RKO (cell line): ENCODE measurements at places on chromosomes 7 and 10.

DNA sequence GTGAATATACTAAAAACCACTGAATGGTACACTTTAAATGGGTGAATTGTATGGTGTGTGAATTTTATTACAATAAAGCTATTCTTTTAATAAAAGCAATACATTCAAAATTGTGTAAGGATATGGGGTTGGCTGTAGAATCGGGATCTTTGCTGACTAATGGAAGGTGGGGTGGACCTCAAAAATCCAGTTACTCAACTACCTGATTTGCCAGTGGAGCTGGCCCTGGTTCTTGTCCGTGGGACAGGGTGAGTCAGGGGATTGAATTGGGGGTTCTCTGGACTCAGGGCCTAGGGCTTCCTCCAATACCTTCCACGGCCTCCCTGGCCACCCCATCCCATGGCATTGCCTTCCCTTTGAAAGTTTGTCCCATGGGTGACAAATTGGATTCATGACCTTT is 13.5 kb upstream of the RABGEF1 start:
- DNase-seq: no peak

DNA sequence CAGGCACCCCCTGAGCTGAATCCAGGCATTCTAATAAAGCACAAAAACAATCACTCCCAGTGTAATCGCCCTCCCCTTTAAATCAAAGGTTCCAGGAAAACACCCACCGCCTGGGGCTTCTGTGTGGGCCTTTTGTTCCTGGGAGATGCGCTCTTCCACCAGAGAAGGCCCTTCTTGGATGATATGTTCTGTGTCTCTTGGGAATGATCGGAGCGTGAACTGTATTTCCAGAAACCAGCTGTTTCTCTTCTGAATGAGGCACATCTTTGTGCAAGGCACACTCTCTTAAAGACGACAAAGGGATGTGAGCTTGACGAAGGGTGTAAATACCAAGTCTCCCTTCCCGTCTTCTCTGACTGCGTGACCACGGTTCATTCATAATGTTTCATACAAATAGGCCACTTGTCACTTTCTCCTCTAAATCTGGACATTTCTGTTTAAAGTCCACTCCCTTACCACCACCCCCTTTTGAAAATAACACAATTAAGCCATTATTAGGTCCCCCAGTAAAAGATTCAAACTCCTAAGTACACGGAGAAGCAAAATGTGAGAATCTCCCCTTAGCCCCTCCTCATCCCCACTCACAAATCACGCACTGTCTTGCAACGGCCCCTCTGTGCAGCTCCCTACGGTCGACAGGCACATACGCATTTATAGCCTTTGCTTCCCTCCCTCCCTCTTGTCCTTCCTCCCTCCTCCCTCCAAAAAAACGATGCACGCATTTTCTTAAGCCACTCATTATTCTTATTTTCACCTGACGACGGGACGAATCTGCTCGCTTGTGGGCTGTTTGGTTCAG is 45.6 kb upstream of the ENO4 start:
- no peak for DNase-seq

- DNase-seq: no peak
Observed at GRCh38 chr10:106973288-106973687, 191.2 kb downstream of the SORCS1 start.

DNA sequence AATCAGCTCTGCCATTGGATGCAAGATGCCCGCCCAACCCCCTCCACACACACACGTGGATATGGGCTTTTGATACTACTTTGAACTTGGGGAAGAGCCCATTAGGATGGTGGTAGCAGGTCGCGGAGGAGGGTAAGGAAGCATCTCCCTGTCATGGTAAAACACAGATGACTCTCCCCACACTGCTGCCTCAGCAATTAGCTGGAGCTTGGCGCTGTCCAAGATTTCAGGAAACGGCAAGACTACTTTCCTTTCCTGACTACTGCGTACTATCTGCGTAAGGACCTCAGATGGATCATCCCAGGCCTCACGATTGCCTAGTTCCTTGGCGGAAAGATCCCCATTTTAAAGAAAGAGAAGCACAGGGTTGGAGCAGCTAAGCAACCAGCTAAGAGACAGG is 134.3 kb downstream of the C10orf90 start:
- DNase-seq: no peak

GRCh38 chr7:14071045-14071444 is 81.6 kb upstream of the ETV1 start:
- no peak for DNase-seq

GRCh38 chr7:157991351-157991750 is 596.3 kb downstream of the PTPRN2 start:
- no peak for DNase-seq

DNA sequence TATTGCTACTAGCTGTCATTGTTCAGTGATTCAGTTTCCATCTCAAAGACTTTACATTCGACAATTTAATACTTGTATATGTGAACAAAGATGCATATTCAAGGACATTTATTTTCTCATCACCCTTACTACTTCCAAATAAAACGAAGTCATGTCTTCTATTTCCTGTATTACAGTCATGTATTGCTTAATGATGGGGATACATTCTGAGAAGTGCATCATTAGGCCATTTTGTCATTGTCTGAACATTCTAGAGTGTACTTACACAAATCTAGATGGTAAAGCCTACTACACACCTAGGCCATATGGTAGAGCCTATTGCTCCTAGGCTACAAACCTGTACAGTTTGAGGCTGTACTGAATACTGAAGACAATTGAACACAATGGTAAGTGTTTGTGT is 6.5 kb downstream of the C10orf95 start:
- DNase-seq: no peak

- no peak for DNase-seq
Observed at GRCh38 chr7:80412842-80413241, 99.0 kb downstream of the GNAT3 start.

GRCh38 chr7:127154958-127155357 is 97.8 kb downstream of the GRM8 start:
- DNase-seq: no peak

- DNase-seq: no peak
Observed at GRCh38 chr7:127346575-127347256, 45.8 kb downstream of the ZNF800 start.

DNA sequence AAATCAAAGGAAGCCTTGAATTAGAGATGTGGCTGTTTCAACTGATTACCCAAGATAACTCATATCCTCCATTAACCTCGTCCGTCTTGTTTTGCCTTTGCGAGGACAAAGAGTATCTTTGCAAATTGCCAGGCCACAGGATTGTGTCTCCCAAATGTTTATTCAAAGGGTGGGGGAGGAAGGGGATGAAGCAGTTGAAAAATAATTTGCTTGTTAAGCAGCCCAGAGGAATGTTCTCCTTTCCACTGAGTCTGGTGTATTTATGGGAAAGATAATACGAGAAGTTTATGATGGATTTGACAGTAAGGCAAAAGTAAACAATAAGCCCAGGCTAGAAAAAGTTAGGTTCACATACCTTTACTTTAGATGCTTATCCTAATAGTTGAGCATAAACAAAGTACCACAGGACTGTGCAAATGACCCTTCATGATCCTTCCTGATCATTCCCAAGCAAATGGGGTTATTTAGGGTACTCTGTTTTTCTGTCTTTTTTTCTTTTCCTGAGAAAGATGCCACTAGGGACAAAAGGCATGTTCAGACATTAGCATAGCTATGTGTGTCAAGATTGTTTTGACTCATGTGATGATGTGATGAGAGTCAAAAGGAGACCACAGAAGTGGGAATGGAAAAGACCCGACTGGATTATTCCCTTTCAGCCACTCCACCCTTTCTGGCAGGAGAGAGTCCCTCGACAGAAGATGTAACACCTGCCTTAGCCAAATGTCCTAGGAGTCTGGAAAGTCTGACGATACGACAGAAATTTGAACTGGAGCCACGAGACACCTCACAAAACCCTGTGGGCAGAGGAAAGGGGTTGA is 243.0 kb upstream of the GLI3 start:
- no peak for DNase-seq

DNA sequence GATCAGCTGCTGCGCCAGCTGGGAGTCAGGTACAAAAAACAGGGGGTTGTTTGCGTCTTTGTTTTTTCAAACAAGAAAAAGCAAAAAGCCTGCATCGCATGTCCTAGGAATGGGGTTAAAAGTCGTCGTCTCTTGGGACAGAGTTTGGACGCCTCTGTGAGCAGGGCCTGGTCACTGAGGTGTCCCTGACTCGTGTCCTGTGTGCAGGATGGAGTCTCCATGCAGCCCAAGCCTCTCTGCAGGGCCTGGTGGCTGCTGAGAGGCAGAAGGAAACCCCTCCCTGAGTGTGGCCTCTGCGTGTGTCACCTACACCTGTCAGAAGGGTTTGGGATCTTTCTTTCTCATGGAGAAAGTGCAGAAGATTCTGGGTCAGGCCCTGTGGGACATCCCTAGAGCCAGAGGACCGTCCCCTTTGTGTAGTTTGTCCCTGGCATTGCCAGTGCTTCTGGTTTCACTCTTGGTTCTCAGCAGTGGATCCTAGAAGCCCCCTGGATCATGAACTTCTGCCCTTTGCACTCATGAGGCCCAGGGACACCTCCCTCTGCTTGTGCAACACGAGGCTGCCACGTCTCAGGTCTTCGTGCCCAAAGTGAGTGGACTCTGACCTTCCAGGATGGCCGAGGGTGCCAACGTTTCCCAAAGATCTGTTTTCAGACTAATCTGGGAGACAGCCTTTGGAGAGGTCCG is 75.0 kb downstream of the PRKAG2 start:
- DNase-seq: no peak

DNA sequence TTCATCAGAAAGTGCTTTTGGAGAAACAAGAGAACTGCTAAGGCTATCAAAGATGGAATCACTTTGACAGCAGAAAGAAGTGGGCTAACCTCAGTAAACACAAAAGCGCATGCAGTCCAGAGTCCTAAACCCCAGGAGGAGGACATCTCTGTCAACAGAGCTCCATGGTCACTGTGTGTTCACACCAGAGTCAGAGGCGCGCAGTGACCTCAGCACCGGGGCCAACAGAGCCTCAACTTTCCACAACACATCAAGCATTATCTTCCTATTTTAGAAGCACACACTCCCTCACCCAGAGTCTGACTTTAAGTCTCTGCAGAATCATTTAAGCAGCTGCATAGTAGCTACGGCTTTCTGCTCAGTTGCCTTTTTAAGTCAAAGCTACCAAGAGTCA is 195.3 kb downstream of the DIP2C start:
- DNase-seq: no peak

- peak; percentile 81 for DNase-seq
Observed at GRCh38 chr10:122854648-122855047, 9.0 kb upstream of the CUZD1 start.

- no peak for DNase-seq
Observed at GRCh38 chr7:129990403-129991192, 37.8 kb upstream of the UBE2H start.

DNA sequence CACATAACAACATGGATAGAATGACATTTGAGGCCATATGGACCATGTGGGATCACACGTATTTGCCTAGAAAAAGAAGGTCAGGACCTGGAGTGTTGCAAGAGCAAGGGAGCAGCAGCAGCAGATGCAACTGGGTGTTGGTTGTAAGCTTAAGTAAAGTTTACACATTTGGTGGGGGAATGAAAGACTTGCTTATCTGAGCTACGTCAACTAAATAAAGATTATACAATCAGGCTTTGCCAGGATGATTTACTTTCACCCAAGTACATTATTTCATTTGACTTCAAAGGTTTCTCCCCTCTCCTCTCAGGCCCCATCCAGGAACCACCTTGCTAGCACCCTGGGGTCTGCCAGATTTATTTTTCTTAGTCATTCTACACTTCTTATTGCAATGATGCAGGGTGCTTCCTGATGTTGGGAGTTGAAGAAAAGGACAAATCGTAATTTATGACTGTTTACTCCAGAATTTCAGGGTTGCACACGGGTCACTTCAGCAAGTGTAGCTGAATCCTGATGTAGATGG is 591.9 kb upstream of the IGFBP3 start:
- DNase-seq: no peak

DNA sequence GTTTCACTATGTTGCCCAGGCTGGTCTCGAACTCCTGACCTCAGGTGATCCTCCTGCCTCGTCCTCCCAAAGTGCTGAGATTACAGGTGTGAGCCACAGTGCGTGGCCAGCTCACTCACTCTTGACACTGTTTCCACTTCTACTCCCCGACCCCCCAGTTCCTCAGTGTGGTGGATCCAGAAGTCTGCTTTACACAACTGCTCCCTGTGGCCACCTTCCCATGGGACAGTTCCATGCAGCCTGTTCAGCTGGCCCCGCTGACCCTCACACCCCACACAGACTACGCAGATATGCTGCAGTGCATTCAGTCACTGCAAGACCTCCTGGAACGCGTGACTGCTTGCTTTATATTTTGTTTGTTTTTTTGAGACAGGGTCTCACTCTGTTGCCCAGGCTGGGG is 86.4 kb downstream of the SEPTIN14 start:
- DNase-seq: no peak

DNA sequence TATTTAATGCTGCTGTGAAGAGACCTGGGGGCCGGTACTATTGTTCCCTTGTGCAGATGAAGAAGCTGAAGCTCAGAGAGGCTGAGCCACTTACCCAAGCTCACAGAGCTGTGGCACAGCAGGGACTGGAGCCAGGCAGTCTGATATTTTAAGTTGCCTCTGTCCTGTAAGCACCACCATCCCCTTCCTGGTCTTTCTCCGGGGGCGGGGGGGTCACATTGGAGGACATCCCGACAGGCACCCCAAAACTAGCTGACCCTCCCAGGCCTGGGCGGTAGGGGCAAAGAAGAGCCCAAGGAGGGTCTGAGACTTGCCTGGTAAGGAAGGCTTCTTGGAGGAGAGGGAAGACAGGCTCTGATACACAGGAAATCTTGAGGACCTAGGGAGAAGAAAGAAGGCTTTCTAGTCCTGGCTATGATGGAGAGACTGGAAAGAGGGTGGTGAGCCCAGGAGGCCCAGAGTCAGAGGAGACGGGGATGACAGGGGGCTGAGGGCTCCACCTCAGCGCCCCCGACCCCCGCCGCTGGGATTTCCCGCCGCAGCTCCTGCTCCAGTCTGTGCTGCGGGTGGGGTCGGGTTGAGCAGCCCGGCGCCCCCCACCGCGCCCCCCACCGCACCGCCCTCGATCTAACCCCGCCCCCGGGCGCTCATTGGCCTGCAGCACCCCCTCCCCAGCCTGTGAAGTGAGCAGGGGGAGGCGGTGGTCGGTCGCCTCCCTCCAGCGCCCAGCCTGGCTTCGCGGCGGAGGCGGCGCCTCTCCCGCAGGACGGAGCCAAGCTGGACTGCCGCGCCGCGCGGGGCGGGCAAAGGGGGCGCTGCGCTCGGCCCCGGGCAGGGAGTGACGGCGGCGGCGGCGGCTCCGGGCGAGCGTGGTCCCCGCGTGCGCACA is at the start of gene ADCYAP1R1:
ADCYAP1R1 (plus strand) TSS at position 711 of the 889 bp plus-strand sequence. CDS start 10,957 bp downstream, outside the sequence.
- no peak for DNase-seq

DNA sequence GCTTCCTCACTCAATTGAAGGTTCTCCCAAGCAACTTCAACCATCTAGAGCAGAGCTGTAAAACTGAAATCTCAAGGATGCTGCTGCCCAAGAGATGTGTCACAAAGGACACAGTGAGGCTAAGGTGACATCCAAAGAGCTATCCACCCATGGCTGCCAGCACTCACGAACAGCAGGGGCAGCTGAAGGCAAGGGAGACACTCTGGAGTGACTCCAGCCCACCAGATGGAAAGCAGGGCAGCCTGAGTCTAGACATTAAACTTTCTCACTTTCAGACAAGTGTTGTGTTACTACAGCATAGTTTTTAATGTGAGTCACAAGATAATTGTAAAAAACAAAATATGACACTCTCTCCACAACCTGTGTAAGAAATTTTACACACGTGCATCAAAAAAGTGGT is 113.5 kb downstream of the LARP4B start:
- no peak for DNase-seq

- no peak for DNase-seq
Observed at GRCh38 chr10:86968994-86969355, 693 bp downstream of the ADIRF start.
